NCI-H1417 treated with DMSO at 0.1 percent for 48 hours (cell line): ENCODE measurements at places on chromosomes 6 and 20.

- DNase-seq = no peak
Measured at GRCh38 chr6:157994125-157994795, 12.6 kb downstream of the SYNJ2 start.

DNA sequence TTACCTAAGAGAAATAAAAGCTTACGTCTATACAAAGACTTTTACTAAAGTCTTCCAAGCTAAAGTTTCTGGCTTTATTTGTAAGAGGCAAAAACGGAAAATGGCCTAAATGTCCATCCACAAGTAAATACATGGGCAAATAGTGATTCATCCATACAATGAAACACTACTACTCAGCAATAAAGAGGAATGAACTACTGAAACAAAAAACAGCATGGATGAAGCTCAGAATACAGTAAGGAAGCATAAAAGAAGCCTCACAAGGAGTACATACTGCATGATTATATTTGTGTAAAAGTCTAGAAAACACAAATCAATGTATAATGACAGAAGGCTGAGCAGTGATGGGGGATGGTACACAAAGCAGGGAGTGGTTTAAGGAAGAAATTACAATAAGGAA lies 84.7 kb downstream of the F13A1 start:
- no peak for DNase-seq

DNA sequence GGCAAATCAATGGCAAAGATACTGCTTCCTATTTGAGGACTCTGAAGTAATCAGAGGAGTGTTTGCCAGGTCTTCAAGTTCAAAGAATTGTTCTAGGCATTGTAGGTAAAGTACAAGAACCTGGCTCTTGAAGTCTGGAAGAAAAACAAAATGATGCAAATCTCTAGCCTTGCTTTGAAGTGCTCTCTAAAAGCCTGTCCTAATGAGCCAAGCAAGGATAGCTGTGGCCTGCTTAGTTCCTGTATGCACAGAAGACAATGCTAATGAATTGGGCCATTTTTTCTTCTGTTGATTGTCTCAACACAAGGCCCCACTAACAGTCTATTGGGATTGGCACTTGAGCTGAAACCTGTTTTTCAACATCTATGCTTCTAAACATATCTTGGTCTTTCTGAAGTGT lies 165.0 kb upstream of the POU3F2 start:
- DNase-seq = no peak

- no peak for DNase-seq
Measured at GRCh38 chr6:3402310-3403237, 54.3 kb downstream of the SLC22A23 start.

DNA sequence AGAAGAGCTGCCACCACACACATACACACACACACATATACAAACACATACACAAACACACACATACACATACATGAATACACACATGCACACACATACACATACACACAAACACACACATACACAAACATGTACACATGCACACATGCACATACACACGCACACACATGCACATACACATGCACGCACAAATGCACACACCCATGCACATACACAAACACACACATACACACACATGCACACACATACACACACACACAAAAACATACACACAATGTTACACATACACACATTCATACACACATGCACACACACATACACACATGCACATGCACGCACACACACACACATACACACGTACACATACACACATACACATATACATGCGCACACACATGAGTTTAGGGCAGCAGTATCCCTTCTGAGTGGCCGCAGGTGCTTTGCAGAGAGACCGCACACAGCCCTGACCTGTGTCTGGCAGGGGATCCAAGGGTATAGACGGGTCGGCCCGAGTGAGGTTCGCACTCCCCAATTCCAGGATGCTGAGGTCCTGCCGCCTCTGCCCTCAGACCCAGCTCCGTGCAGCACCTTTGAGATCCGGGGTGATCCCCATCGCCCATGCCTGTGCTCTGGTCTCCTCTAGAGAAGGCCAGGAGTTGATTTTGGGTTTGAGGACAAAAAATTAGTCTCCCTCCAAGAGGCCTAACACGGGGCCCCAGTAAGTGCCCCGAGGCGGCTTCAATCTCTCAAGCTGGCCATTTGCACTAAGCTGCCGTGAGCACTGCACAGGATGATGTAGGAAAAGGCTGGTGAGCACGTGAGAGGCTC lies 56.8 kb downstream of the TMEM242 start:
- no peak for DNase-seq

DNA sequence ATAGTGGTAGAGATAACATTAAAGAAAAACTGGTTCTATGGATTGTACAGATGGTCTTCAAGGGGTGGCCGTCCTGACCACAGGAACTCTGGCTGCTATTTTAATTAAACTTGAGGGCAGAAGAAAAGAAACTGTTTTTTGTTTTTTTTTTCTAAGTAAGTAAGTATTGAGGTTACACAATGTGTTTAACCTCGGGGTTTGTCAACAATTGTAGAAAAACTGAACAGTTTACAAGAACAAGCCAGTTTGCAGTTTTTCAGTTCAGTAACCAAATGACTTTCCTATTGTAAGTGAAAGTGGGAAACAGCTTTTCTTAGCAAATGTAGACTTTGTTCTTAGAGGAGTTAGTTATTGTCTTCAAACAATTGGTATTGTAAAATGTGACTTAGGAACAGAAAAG lies 77.0 kb downstream of the PLCB1 start:
- no peak for DNase-seq

DNA sequence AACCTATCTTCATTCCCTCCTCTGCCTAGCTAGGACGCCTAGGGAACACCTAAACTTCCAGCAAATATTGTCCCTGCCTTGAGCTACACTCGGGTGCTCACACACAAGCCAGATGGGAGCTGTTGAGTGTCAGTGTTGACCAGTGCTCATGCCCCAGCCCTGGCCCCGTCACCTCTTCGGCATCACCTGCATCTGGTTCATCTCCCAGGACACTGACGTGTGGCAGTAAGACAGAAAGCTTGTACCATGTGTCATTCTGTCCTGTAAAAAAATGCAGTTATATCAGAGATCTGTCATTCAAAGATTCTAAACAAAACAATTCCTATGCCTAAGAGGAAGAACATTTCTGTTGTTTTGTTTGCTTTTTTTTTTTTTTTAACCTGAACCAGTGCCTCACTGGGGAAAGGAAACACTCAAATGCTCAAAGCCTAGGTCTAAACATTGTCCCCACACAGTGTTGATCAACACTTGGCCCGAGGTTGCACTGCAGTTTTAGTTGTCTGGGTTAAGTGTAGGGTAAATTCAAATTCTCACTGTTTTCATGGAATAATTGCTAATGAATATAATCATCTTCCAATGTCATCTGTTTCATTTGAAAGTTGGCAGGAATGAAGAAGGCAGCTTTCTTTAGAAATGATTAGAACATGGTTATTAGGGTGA lies 102.7 kb upstream of the SASH1 start:
- no peak for DNase-seq

GRCh38 chr6:33714385-33715040 lies 3.0 kb upstream of the UQCC2 start:
- no peak for DNase-seq

DNA sequence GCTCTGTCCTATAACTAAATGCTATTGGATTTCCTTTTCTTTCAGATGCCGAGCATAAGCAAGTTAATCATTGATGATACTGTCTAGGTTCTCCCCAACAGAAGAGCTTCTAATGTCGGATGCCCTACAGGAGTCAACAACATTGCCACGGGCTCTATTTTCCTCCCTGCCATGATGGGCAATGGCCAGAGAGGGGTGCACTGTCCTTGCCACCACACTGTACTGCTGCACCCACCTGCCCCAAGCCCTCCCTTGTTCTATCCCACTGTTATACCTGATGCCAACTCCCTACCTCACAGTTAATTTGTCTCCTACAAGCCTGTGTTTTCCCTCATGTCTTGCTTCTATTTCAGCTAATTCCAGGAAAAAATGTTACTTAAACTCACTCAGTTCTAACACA lies 773.6 kb upstream of the CHD6 start:
- no peak for DNase-seq

- no peak for DNase-seq
Measured at GRCh38 chr6:117306227-117306790, 41.0 kb downstream of the VGLL2 start.

GRCh38 chr20:45833883-45834796 lies 541 bp downstream of the SNX21 start:
- DNase-seq = no peak

DNA sequence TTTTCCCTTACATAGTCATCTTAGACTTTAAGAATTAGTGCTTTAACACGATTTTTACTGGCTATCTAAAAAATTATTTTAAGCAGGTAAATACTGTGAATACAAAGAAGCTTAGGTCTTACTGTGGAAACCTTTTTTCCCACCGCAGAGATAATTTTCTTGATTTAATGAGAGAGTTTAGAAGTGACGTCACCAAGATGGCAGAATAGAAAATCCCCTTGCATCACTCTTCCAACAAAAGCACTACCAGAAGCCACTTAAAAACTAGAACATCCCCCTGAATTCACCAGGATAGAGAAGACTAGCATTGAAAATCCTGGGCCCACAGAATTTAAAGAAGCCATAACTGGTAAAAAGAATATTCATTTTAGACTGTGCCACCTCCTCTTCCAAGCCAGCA lies 375.4 kb upstream of the PTCHD4 start:
- DNase-seq = no peak

DNA sequence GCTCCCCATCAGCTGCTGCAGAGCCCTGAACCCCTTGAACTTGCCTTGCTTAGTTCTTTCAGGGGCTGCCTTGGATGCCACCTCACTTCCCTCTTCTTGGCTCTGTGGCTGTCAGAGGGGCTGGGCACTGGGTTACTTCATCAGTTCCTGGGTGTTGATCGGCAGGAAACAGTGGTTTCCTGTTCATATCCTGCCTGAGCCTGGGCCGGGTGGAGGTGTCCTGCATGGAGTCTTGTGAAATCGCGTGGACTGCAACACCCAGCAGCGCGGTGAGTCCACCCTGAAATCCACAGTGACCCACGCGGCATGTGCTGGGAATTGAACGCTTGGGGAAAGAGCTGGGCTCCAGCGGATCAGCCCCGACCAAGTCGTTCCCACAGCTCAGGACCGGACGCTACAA lies 97.5 kb downstream of the CDH26 start:
- DNase-seq = no peak

- DNase-seq = no peak
Measured at GRCh38 chr6:73290435-73290834, 27.4 kb upstream of the KHDC1 start.

- DNase-seq = no peak
Measured at GRCh38 chr6:92147246-92147645, 1272.1 kb downstream of the EPHA7 start.

GRCh38 chr6:140846503-140847261 lies 1286.0 kb upstream of the GJE1 start:
- DNase-seq = no peak

DNA sequence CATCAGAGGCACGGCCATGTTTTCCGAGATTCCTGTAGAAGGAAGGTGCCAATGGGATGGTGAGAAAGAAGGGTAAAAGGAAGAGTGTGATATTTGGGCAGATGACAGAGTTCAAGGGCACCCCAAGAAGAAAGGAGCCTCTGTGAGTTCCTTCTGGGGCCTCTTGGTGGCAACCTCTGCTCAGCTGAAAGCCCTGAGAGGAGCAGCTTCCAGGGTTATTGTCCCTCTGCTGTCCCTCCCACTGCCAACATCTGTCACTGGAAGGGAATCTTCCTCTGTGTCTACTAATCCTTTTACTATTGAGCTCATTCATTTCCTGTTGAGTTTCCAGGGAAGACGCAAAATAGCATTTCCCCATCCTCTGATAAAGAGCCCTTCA lies 40.0 kb upstream of the KCNK16 start:
- no peak for DNase-seq

- no peak for DNase-seq
Measured at GRCh38 chr20:56343861-56344381, 14.9 kb upstream of the FAM210B start.

GRCh38 chr6:145904868-145905267 lies 59.3 kb downstream of the SHPRH start:
- no peak for DNase-seq

DNA sequence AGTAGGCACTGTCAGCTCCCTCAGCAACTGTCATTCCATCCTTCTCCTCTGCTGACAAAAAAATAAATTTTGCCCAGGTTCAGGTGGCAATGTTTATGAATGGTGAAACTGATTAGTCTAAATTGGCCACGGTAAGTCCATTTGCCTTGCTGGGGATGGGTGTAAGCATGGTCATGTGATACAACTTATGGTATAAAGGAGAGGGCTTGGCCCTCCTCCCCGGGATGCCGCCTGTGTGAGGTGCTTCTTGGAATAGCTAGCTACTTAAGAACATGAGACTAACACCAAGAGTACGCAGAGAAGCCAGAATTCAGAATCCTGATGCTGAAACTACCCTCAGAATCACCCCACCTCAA lies 94.4 kb upstream of the MAP7 start:
- DNase-seq = no peak

GRCh38 chr6:119138906-119139541 lies 60.6 kb upstream of the FAM184A start:
- DNase-seq = no peak

GRCh38 chr20:19794941-19795340 lies 36.9 kb downstream of the RIN2 start:
- DNase-seq = no peak

GRCh38 chr20:9156529-9157280 lies 87.8 kb downstream of the PLCB4 start:
- no peak for DNase-seq

- DNase-seq = no peak
Measured at GRCh38 chr20:13174402-13174801, 46.7 kb upstream of the ISM1 start.

DNA sequence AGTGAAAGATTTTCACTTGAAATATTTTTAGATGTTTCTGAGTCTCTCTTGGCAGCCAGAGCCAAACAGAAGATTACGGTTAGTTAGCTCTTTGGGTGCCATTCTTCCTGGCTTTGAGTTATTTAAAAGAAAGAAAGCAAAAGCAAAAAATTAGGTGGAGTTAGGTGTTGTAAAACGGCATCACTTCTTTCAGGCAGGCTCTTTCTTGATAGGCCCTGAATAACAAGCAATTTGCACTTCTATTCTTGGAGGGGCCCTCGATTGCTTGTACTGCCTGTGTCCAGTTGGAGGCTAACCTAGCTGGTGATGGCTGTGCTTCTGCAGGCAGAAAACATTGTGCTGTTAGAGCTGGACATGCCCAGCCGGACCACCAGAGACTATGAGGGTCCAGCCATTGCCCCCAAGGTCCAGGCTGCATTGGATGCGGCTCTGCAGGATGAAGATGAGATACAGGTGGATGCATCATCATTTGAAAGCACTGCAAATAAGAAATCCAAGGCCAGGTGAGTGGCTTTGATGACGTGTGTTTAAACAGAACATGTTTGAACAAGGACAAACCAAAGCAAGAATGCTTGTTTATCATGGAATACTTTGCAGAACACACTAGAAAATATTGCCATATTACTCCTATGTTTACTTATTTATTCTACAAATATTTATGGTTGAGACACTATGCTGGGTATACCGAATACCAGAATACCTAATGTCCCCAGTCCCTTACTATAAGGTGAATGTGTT lies 28.1 kb upstream of the ASXL1 start:
- DNase-seq = no peak

GRCh38 chr6:37580176-37580955 lies 80.7 kb upstream of the CCDC167 start:
- no peak for DNase-seq

- DNase-seq = peak; percentile 84
Measured at GRCh38 chr6:155177363-155177961, 86.4 kb upstream of the CLDN20 start.

- no peak for DNase-seq
Measured at GRCh38 chr6:47897247-47897646, 115.4 kb downstream of the OPN5 start.

GRCh38 chr6:2309122-2309521 lies 63.7 kb upstream of the GMDS start:
- no peak for DNase-seq

GRCh38 chr20:47358672-47359529 lies 2.4 kb upstream of the ZMYND8 start:
- DNase-seq = no peak

GRCh38 chr6:143026696-143027449 lies 33.8 kb upstream of the AIG1 start:
- no peak for DNase-seq
